Activated CD8-positive, alpha-beta T cell treated with anti-CD3 and anti-CD28 coated beads for 36 hours (primary cell): ENCODE measurements at places on chromosomes 3 and 15. TPM values are rescaled to one million over a fixed set of nuclear protein-coding genes. Genes with fewer than 3 reads are reported as not detected.

DNA sequence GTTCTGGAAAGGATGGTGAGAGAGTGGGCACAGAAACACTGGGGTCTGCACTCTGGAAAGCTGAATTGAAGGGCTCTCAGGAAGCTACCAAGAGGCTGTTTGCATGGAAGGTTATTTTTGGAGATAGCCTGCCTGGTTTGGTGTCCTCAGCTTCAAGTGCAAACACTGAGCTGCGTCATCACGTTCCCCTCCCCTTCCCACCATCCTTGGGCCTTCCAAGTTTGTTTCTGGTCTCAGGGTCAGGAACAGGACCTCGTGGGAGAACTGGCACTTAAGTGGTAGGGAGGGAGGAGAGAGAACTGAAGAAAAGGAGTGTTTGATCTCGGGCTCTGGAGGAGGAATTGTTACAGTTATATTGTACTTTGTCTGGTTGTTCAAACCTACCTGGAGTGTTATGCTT lies 10.6 kb downstream of the ST6GAL1 start:
- no peak for DNase-seq
- H3K27me3 ChIP-seq, result no peaks in the 10 kb centered on the region
- H3K4me3 ChIP-seq, result no peak overlapping the region
- H3K4me1 ChIP-seq, result peaks cover 38% of the 10 kb centered on the region
- H3K36me3 ChIP-seq, result peaks cover 30% of the 10 kb centered on the region
- no peak overlapping the region for H3K27ac ChIP-seq

- no peaks in the 10 kb centered on the region for H3K4me1 ChIP-seq
- DNase-seq, result no peak
- no peaks in the 10 kb centered on the region for H3K36me3 ChIP-seq
- no peak overlapping the region for H3K4me3 ChIP-seq
Measured at GRCh38 chr3:151015767-151016477, 43.4 kb upstream of the CLRN1 start.

- DNase-seq, result no peak
- no peak overlapping the region for H3K27ac ChIP-seq
- H3K4me1 ChIP-seq, result no peaks in the 10 kb centered on the region
- H3K36me3 ChIP-seq, result no peaks in the 10 kb centered on the region
- no peak overlapping the region for H3K4me3 ChIP-seq
Measured at GRCh38 chr3:169458752-169459151, 204.8 kb downstream of the MECOM start.

DNA sequence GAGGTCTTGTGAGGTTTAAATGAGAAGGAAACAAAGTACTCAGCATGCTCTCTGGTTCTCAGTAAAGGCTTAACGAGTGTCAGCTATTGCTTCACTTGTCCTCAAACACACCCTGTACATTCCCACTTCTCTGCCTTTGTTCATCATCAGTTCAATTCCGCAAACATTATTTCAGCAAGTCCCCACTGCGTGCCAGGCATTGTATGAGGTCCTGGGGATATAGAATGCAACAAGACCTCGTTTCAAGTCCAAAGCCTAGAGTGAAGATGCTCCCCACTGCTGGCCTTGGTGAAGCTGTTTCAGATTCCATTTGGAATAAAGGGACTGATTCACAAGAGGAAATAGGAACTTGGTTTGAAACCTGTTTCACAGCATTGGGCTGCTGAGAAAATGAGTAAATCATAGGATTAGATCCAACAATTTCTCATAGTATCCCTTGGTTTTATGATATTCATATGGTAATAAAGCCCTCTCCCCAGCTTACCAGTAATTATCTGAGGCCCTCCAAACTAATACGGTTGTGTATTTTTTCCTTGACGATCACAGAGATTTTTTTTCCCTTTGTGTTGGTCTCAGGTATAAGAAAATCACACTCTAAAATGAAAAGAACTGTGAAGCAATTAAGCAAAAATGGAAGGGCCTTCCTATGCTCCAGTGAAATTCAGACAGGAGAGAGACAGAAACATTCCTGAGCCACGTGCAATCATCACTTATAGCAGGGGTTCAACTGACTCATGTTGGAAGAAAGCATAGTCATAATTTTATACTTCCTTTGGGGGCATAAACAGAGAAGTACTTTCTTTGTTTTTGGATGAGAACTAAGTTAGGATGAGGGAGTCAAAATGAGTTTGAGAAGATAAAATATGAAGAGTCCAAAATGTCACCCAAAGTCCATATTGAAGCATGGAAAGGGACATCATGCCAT lies 258.6 kb downstream of the RORA start:
- peaks cover 6% of the 10 kb centered on the region for H3K27me3 ChIP-seq
- H3K36me3 ChIP-seq, result no peaks in the 10 kb centered on the region
- H3K27ac ChIP-seq, result no peak overlapping the region
- H3K4me3 ChIP-seq, result no peak overlapping the region
- H3K4me1 ChIP-seq, result peaks cover 3% of the 10 kb centered on the region

DNA sequence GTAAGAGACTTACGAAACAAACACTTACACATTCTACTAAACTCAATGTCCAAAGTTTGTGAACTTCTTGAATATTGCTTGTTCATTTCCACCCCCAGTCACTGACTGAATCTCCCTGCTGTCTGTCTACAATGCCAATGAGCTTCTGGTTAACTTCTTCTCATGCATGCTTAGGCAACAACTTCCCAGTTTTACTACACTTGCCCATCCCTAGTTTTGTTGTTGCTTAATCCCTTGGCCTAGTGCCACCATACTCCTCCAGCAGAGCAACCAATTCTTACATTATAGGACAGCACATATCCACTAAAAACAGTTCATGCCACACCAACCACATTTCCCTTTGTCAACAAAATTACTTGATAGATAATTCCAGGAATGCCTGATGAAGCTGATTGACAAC lies 40.9 kb upstream of the CCR2 start:
- no peaks in the 10 kb centered on the region for H3K36me3 ChIP-seq
- no peak overlapping the region for H3K4me3 ChIP-seq
- no peak for DNase-seq
- H3K27ac ChIP-seq, result no peak overlapping the region
- peaks cover 11% of the 10 kb centered on the region for H3K4me1 ChIP-seq

DNA sequence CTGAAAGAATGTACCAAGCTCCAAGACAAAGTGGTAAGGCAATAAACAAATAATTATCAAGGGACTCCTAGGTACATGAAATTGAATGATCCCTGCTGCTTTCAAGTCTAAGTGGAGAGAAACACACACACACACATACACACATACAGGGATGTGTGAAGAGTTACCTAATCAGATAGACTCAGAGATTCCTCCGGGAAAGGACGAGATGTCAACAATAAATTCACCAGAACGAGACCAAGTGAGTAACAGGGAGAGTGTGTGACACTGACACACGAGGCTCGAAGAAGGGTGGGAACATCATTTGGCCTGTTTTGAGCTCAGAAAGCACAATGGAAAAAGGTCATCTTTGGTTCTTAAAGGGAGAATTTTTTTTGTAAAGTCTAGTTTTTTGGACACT lies 13.4 kb downstream of the LRIG1 start:
- H3K27me3 ChIP-seq, result peaks cover 1% of the 10 kb centered on the region
- no peaks in the 10 kb centered on the region for H3K36me3 ChIP-seq
- no peak overlapping the region for H3K27ac ChIP-seq
- H3K4me1 ChIP-seq, result peaks cover 66% of the 10 kb centered on the region
- no peak for DNase-seq

- H3K27me3 ChIP-seq, result peaks cover 3% of the 10 kb centered on the region
- no peak overlapping the region for H3K27ac ChIP-seq
- H3K4me3 ChIP-seq, result no peak overlapping the region
- no peaks in the 10 kb centered on the region for H3K4me1 ChIP-seq
- H3K36me3 ChIP-seq, result no peaks in the 10 kb centered on the region
Measured at GRCh38 chr3:134330883-134331810, 43.1 kb downstream of the AMOTL2 start.

The SCAANT1 gene
- not detected for total RNA-seq

The EFCAB12 gene
- 0.56 TPM for total RNA-seq
